Activated T-cell treated with anti-CD3 and anti-CD28 coated beads, Interleukin-2, amount 50 U/mL, for 72 hours (primary cell): ENCODE measurements at places on chromosomes 7 and 10. TPM values are rescaled to one million over a fixed set of nuclear protein-coding genes. Genes with fewer than 3 reads are reported as not detected.

GRCh38 chr7:70586822-70587221, 545.1 kb upstream of the GALNT17 start:
- DNase-seq, result no peak
- H3K4me1 ChIP-seq, result no peaks in the 10 kb centered on the region
- H3K27me3 ChIP-seq, result no peaks in the 10 kb centered on the region
- H3K36me3 ChIP-seq, result no peaks in the 10 kb centered on the region
- H3K27ac ChIP-seq, result no peak overlapping the region
- H3K4me3 ChIP-seq, result no peak overlapping the region

GRCh38 chr7:371779-372545, 82.0 kb downstream of the FOXL3 start:
- no peaks in the 10 kb centered on the region for H3K27me3 ChIP-seq
- H3K4me1 ChIP-seq, result peaks cover 3% of the 10 kb centered on the region
- H3K27ac ChIP-seq, result no peak overlapping the region
- no peak overlapping the region for H3K4me3 ChIP-seq
- no peak for DNase-seq
- H3K36me3 ChIP-seq, result no peaks in the 10 kb centered on the region

Gene PIK3AP1
- 5.1 TPM for total RNA-seq

GRCh38 chr7:130393101-130393561, 12.8 kb downstream of the CPA1 start:
- peaks cover 25% of the 10 kb centered on the region for H3K4me1 ChIP-seq
- H3K27me3 ChIP-seq, result no peaks in the 10 kb centered on the region
- H3K4me3 ChIP-seq, result no peak overlapping the region
- no peak for DNase-seq

GRCh38 chr7:28804990-28805389, 153.1 kb downstream of the TRIL start:
- peaks cover 22% of the 10 kb centered on the region for H3K27me3 ChIP-seq
- no peak overlapping the region for H3K27ac ChIP-seq
- peaks cover 5% of the 10 kb centered on the region for H3K4me1 ChIP-seq
- no peaks in the 10 kb centered on the region for H3K36me3 ChIP-seq
- no peak for DNase-seq

- H3K27me3 ChIP-seq, result no peaks in the 10 kb centered on the region
- H3K36me3 ChIP-seq, result no peaks in the 10 kb centered on the region
- H3K27ac ChIP-seq, result no peak overlapping the region
- no peak overlapping the region for H3K4me3 ChIP-seq
- DNase-seq, result no peak
Observed at GRCh38 chr10:21479570-21480315, 45.7 kb downstream of the SKIDA1 start.

DNA sequence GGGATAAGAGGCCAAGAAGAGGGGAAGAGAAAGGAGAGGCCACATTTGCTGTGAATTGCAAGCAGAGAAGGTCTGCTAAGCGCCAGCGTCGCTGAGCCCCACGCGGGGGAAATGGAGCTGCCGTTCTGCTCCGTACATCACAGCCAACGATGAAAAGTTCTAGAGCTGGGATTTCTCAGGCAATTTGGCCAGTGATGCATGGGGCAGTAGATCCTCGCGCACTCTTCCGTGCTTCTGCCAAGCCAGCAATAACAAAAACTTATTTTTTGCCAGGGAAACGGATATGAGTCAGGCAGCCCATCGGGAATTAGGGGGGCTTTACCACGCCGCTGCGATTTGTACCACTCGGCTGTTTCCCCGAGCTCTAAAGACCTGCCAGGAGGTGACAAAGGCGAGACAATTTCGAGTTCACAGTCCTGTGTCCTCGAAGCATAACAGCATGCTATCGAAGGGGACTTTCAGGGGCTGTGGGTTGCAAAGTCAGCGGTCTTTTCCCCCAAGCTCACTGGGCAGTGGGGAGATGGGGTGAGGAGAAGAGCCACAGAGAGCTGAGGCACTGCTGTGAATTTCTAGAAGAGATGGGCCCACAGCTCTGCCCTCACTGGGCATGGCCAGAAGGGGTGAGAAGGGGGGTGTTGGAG, 30.0 kb upstream of the SLF2 start:
- no peaks in the 10 kb centered on the region for H3K27me3 ChIP-seq
- H3K4me1 ChIP-seq, result no peaks in the 10 kb centered on the region
- no peak overlapping the region for H3K4me3 ChIP-seq
- H3K27ac ChIP-seq, result no peak overlapping the region

GRCh38 chr7:7114575-7115291, 67.6 kb upstream of the C1GALT1 start:
- DNase-seq, result no peak
- H3K4me3 ChIP-seq, result no peak overlapping the region
- H3K27me3 ChIP-seq, result no peaks in the 10 kb centered on the region
- H3K36me3 ChIP-seq, result no peaks in the 10 kb centered on the region
- H3K4me1 ChIP-seq, result no peaks in the 10 kb centered on the region
- no peak overlapping the region for H3K27ac ChIP-seq

DNA sequence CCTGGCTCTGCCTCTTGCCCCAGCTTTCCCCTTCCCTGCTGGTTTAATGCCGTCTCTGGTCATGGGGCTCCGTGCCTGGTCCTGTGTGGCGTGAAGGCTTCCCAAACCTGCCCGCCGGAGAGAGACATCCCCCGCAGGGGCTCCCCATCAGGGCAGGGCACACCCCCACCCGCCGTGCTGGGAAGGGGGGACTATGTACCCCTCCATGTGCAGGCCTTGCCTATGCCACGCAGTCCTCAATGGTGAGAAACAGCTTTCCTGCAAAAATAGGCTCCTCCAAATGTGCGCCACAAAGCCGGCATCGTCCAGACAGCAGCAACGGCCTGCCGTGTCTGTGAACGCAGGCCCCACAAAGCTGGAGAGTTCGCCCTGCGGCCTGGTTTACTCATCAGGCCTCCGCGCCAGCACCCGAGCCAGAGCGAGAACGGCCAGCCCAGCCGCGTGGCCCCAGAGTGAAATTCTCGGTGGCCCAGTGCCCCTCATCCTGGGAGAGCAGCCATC, 313.4 kb downstream of the DNAJB6 start:
- no peaks in the 10 kb centered on the region for H3K36me3 ChIP-seq
- no peaks in the 10 kb centered on the region for H3K27me3 ChIP-seq
- no peak overlapping the region for H3K27ac ChIP-seq
- no peak overlapping the region for H3K4me3 ChIP-seq

DNA sequence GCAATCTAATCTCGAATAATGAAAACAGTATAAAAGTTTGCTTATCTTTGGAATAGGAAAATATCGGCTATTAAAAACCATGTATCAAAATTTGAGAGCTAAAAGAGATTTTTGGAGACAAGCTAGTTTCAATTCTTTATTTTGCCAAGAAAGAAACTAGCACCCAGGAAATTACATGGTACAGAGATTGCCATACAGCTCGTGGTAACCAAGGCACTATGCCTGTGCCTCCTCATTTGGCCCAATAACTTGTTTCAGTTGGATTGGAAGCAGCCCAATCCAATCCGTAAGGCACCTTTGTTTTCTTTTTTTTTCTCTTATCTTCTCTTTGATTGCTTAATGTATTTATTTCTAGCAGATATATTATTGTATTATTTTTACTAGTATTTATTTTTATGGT, 55.0 kb downstream of the GNAI1 start:
- H3K27me3 ChIP-seq, result no peaks in the 10 kb centered on the region
- DNase-seq, result no peak
- H3K27ac ChIP-seq, result no peak overlapping the region
- peaks cover 2% of the 10 kb centered on the region for H3K36me3 ChIP-seq
- no peaks in the 10 kb centered on the region for H3K4me1 ChIP-seq

DNA sequence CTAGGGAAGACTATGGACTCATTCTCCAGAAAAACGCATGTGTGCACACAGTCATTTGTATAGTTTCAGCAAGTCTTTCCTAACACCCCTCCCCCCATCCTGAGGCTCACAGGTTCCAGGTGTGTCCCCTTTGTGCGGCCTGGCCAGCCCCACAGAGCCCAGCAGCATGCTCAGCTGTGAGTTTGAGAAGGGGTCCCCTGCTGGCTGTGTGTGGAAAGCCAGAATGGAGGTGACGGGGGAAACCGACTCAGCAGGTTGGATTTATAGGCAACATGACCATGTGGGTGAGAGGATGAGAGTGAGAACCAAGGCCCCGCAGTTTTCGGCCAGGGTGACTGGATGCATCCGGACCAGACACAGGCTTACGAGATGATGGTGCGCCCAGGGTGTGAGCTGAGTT, 9.9 kb downstream of the PTPRE start:
- no peak for DNase-seq
- no peak overlapping the region for H3K4me3 ChIP-seq
- peaks cover 2% of the 10 kb centered on the region for H3K36me3 ChIP-seq
- H3K4me1 ChIP-seq, result no peaks in the 10 kb centered on the region
- no peak overlapping the region for H3K27ac ChIP-seq
- H3K27me3 ChIP-seq, result no peaks in the 10 kb centered on the region

GRCh38 chr7:146119002-146119401, 2.4 kb downstream of the CNTNAP2 start:
- H3K4me3 ChIP-seq, result no peak overlapping the region
- peaks cover 30% of the 10 kb centered on the region for H3K27me3 ChIP-seq
- H3K4me1 ChIP-seq, result peaks cover 10% of the 10 kb centered on the region
- DNase-seq, result no peak
- H3K27ac ChIP-seq, result no peak overlapping the region

DNA sequence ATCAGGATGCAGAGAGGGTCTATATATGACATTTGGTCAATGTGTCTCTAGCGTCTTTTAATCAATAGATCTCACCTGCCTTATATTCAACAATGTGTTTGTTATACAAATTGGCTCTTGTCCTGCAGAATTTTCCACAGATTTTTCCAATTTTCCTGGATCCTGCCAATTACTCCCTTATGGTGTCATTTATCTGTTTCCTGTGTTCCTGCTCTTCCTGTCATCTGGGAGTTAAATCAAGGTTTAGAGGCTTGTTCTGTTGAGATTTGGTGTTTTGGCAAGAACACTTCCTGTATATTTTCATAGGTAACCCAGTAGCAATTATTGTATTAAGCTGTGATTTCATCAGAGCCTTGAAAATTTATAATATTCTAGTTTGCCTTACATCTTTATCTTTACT, 8.8 kb upstream of the C10orf71 start:
- DNase-seq, result no peak
- H3K27me3 ChIP-seq, result peaks cover 24% of the 10 kb centered on the region
- no peak overlapping the region for H3K4me3 ChIP-seq

DNA sequence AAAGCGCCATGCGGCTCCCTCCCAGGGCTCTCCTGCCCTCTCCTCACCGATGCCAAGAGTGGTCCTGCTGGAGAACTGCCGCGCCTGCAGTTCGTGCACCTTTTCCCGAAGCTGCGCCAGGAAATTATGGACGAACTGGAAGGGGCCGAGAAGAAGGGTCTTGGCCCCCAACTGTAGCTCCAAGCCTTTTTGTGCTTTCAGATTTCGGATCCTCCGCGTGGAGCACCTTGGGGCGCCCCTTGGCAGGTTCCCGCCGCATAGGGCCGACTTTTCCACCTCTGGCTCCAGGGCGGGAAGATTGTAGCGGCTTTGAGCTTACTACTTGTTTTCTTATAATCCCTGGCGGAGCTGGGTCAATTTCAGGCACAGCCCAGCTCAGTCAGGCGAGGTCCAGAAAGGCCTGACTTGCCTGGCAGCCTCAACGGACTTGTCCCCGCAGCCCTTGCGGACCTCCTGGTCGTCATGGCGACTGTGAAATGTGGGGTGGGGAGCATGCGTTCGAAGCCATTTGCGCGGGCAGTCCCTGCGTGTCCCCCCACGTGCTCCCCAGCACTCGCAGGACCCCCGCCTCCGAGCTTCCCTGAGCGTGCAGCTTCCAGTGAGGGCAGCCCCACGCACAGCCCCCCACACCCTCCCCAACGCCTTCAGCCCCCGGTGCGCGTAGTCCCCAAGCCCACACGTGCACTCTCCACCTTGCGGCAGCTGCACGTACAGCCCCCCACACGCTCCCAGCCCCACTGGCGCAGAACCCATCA, 129.9 kb downstream of the KBTBD2 start:
- peaks cover 45% of the 10 kb centered on the region for H3K27me3 ChIP-seq
- H3K4me1 ChIP-seq, result peaks cover 14% of the 10 kb centered on the region
- peak overlapping the region; percentile 70 for H3K4me3 ChIP-seq
- no peak overlapping the region for H3K27ac ChIP-seq
- no peak for DNase-seq

GRCh38 chr7:66307591-66308215, 102.6 kb downstream of the TPST1 start:
- DNase-seq, result no peak
- H3K4me1 ChIP-seq, result no peaks in the 10 kb centered on the region
- no peak overlapping the region for H3K27ac ChIP-seq
- no peak overlapping the region for H3K4me3 ChIP-seq
- H3K36me3 ChIP-seq, result no peaks in the 10 kb centered on the region
- H3K27me3 ChIP-seq, result no peaks in the 10 kb centered on the region

- no peak for DNase-seq
- no peak overlapping the region for H3K4me3 ChIP-seq
- no peak overlapping the region for H3K27ac ChIP-seq
- H3K27me3 ChIP-seq, result no peaks in the 10 kb centered on the region
Observed at GRCh38 chr7:3057066-3057420, 13.4 kb upstream of the CARD11 start.

DNA sequence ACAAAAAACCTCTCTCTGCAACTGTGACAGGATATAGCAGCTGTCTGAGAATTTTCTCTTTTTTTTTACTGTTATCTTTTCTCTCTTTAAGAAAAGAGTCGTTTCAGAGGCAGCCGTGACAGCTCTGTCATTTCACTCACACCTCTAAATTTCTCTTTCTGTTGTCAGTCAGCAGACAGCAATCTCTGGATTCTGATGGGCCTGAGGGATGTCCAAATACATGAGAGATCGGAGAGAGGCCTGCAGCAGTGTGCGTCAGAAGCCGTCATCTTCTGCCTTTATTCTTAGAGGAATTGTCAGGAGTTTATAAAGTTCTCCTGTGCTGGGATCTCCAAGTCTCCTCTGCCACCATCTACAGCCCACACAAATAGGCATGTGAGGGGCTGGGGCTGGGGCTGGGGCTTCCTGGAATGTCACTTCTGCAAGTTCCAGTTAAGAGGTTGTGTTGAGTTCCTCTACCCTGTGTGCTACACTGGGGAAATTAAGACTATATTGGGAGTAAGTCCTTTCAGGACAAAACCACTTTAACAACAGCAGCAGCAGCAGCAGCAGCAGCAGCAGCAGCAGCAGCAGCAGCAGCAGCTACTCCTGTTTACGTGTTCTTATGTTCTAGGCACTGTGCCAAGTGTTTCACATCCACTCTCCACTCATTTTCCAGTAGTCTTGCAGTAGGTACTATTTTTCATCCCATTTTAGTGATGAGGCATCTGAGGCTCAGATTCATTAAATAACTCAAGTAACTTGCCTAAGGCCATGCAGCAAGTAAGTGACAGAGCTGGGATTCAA, 541.3 kb downstream of the LRMDA start:
- no peaks in the 10 kb centered on the region for H3K27me3 ChIP-seq
- H3K4me3 ChIP-seq, result no peak overlapping the region
- no peaks in the 10 kb centered on the region for H3K36me3 ChIP-seq
- no peak overlapping the region for H3K27ac ChIP-seq
- H3K4me1 ChIP-seq, result no peaks in the 10 kb centered on the region

GRCh38 chr7:13442226-13442625, 547.2 kb downstream of the ETV1 start:
- no peaks in the 10 kb centered on the region for H3K27me3 ChIP-seq
- no peaks in the 10 kb centered on the region for H3K36me3 ChIP-seq
- H3K27ac ChIP-seq, result no peak overlapping the region
- H3K4me3 ChIP-seq, result no peak overlapping the region
- no peak for DNase-seq
- no peaks in the 10 kb centered on the region for H3K4me1 ChIP-seq

Gene PTPRN2
- 0.79 TPM for total RNA-seq

Gene KCNMA1
- 0.55 TPM for total RNA-seq

Gene C10orf62
- not detected for total RNA-seq

- no peak overlapping the region for H3K4me3 ChIP-seq
- peaks cover 5% of the 10 kb centered on the region for H3K36me3 ChIP-seq
- no peaks in the 10 kb centered on the region for H3K4me1 ChIP-seq
- no peak overlapping the region for H3K27ac ChIP-seq
- H3K27me3 ChIP-seq, result no peaks in the 10 kb centered on the region
- no peak for DNase-seq
Observed at GRCh38 chr7:57404343-57404966, 45.5 kb upstream of the ZNF716 start.
